ENCODE measurements at places on chromosomes 4 and X.

GRCh38 chrX:1491851-1492349 lies 39.2 kb upstream of the ASMTL start:
- no peak for DNase-seq

- no peak for DNase-seq
Observed at GRCh38 chrX:132757066-132757623, 201.3 kb downstream of the HS6ST2 start.

- DNase-seq, result no peak
Observed at GRCh38 chr4:75056277-75056676, 123.4 kb downstream of the PARM1 start.

DNA sequence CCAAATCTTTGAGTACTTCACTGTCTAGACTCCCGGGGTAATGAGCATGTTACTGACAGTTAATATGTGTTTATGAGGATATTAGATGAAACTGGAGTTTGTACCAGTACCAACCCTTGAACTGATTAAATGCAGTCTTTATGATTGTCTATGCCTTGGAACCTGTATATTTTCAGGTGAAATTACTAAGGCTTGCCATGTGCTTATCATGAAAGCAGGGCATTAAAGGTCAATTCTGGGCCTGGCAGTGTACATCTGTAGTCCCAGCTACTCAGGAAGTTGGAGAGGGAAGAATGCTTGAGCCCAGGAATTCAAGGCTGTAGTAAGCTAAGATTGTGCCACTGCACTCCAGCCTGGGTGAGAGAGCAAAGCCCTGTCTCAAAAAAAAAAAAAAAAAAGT lies 27.6 kb downstream of the PHEX start:
- DNase-seq, result no peak

DNA sequence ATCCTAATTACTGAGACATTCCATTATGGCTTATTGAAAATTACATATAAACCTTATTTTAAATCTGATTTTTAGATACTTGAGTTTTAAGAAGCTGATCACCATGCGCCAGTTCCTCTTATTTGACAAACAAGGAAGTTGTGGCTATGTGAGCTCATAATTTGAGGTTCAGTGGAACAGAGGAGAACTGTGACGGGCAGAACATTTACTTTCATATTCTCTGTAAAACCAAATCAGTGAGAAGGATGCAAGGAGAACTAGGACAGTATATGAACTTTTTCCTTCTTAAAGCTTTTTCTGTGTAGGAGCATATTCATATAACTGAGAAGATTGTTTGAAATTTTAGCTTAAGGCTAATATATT lies 25.3 kb downstream of the STIM2 start:
- peak; percentile 21 for DNase-seq

GRCh38 chr4:36322921-36323354 lies 41.5 kb downstream of the DTHD1 start:
- DNase-seq, result peak; percentile 46

DNA sequence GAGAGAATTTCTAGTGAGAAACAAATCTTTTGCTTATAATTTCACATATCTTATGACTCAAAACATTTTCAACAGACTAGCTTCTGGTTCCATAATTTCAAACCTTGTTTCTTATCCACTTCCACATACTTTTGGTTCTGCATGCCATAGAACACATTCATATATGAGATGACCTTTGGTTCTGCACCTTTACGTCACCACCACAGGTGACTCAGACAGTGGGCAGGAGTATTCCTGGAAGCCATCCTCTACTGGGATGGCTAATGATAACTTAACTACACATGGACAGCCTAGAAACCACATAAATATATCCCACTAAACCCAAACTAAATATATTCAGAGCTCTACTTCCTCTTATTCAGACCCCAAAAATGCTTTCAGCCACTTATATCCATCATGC lies 133.3 kb downstream of the DCK start:
- no peak for DNase-seq

DNA sequence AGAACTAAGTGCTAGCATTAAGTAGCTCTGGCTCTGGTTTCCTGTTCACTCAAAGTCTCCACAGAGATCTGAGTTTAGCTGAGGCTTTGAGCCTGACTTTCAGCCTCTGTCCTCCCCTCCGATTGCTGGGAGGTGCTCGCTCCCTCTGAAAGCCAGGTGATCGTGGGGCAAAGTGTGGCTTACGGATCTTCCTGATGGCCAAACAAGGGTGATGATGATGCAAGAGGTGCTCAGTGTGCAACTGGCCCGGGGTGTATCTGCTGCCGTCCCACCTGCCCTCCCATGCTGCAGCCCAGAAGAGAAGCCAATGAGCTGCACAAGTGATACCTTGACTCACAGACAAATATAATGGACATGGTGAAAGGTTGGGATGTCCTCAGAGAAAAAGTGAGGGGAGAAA lies 169.2 kb upstream of the TBC1D9 start:
- DNase-seq, result no peak

GRCh38 chrX:65688403-65688871 lies 21.0 kb downstream of the MSN start:
- no peak for DNase-seq

Measured in activated CD4-positive, alpha-beta T cell treated with anti-CD3 and anti-CD28 coated beads, Interleukin-2, amount 50 U/mL, for 24 hours (primary cell).